ENCODE measurements at places on chromosomes 11 and 22.

- no peak for DNase-seq
Measured at GRCh38 chr11:24637520-24637919, 140.7 kb downstream of the LUZP2 start.

GRCh38 chr22:28406246-28406645 lies 273.4 kb downstream of the TTC28 start:
- DNase-seq: no peak

DNA sequence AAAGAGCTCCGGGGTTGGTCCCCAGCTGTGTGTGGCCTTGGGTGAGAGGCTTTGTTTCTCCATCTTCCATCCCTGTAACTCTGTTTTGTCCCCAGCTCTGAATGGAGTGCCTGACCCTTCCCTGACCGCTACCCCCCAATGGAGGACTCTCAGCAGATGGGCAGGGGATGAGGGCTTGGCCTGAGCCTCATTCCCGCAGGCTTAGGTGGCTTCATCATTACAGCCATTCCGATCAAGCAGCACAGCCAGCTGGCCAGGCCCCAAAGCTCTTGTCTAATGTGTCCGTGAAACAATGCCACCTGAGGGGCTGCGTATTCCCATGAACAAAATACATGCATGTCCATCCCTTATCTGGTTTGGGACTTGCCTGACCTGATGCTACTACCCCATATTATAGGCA lies 3.9 kb upstream of the CDC42EP2 start:
- no peak for DNase-seq

GRCh38 chr11:72189455-72190250 lies 2.3 kb upstream of the FOLR1 start:
- no peak for DNase-seq

GRCh38 chr11:72238040-72238450 lies 5.9 kb downstream of the PHOX2A start:
- DNase-seq: no peak

- no peak for DNase-seq
Measured at GRCh38 chr11:79973721-79974617, 533.1 kb upstream of the TENM4 start.

DNA sequence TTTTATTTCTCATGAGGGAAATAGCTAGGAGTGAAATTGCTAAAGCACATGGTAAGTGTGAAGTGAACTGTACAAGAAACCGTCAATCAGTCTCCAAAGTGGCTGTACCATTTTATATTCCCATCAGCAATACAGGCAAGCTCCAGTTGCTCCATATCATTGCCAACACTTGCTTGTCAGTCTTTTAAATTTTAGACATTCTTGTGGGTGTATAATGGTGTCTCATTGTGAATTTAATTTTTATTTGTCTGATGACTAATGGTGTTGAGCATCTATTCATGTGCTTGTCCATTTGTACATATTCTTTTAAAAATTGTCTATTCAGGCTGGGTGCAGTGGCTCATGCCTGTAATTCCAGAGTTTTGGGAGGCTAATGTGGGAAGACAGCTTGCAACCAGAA lies 34.1 kb upstream of the SMCO4 start:
- DNase-seq: no peak

GRCh38 chr22:48332438-48333322 lies 1495.0 kb downstream of the BRD1 start:
- DNase-seq: no peak

- no peak for DNase-seq
Measured at GRCh38 chr11:59967677-59968394, 4.0 kb downstream of the OOSP4A start.

DNA sequence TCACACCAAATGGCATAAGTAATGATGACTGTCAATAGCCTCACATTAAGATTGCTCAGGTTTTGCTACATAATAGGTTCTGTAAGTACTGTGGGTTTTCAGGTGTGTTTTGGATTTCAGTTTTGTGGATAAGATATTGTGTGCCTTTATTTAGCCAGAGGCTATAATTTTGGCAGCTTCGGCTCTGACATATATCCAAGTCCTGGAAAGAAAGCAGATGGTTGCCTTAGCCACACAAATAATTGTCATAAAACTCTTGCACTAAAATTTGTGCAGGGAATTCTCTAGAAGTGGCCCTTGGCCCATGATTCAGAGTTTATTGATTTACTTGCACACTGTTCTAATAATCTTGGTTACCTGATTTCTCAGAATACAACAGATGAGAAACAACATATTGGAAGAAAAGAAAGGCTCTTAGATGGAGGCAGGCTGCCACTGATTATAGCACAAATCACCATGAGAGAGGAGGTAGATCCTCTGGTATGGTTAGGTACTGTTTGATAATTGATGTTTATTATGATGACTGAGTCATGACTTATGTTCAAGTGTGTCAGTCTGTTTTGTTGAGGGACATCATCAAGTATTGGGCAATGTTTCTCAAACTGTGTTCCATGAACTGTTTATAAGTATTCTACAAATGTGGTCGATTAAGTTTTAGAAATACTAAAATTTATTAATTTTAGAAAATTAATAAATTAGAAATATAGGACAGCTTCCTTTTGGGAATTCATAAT lies 9.6 kb downstream of the REXO2 start:
- no peak for DNase-seq

DNA sequence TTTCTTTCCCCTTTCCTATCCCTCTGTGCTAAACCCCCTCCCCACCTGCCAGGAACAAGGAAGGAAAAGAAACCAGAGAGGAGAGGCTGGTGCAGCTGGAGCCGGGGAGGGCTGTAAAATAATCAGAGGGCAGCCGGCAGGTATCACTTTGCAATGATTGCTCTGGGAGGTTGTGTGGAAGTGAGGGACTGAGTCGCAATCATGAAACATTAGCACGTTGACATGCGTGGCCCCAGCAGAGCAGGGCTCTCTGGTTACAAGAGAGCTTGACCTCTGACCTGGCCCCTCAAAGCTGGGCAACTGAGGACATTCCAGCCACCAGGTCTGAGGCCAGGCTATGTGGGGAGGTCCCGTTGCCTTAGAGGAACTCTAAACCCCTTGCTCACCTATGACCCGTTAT lies 170.8 kb upstream of the BDNF start:
- DNase-seq: no peak

DNA sequence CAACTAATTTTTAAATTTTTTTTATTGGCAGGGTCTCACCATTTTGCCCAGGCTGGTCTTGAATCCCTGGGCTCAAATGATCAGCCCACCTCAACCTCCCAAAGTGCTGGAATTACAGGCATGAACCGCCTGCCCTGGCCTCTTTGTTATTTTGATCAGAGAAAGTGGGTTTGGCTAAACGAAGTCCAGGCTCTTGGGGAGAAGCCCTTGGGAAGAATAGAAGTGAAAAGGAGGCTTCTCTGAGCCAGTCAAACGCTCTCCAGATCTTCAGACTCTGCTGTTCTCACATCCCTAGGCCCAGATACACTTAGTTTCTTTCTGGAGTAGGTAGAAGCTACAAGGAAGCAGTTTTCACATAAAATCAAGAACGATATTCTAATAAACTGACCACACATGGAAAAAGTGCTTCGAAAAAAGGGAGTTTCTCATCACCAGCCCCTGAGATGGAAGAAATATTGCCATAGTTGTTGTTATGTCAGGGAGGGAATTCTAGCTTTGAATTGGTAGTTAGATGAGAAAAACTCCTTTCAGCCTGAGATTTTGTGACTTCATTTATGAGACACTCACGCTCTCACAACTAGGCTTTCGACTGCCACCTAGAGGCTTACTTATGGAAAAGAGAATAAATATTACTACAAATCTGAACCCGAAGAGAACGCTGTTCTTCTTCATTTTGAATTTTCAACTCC lies 41.7 kb upstream of the AQP11 start:
- DNase-seq: peak; percentile 2

DNA sequence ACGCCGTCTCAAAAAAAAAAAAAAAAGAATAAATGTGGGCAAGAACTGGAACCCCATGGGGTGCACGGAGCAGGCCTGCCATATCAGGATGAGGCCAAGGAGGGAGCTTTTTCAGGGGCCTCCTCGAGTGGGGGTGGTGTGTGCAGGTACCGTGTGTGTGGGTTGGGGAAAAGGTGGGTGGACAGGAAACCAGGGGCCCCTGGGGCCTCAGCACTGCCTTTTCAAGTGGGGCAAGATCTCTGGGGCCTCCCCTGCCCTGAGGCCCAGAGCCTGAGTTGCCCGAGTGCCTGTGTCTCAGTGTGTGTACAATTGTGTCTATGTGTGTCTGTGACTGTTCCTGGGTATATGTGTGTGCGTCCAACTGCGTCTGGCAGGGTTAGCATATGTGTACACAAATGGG lies 23.8 kb downstream of the TEF start:
- DNase-seq: peak; percentile 23

GRCh38 chr11:86980086-86980796 lies 25.0 kb upstream of the FZD4 start:
- DNase-seq: no peak

DNA sequence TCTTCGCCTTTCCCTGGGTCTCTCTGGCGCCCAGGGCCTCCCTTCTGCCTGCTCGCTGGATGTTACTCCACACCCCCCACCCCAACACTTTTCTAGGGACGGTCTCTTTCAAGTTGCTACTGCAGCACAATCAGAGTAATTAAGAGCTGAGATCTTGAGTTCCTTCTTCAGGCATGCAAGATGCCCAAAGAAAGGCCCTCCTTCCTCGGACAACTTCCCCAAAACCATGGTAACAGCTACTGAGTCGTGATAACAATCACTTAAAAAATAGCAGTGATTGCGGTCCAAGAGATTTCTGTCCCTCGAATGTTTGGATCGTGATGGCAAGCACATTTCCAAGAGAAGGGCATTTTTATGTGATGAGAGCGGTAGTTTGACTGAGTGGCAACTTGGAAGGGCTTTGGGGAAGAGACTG lies 638 bp upstream of the TENM4 start:
- no peak for DNase-seq

DNA sequence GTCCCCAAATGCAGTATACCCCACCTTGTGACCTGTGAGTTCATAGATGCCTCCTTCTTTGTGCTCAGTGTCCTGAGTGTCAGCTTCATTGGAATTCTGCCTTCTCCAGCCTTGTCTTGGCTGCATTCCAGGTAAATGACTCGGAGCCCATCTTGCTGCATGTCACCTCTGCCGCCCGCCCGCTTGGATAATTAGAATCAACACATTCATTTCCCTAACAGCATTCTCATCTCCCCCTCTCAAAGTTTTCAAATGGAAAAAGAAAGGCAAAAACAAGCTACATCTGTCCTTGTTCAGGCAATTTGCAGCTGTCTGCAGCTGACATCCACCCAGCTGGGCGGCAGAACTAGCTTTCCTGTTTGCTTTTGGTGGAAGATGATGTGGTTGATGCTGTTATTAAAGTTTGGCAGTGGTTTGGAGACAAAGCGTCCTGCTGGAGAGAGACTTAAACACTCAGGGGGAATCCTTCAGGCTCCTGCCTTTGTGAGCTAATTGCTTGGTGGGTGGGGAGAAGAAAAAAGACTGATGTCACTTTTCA lies 198.8 kb upstream of the SEZ6L start:
- no peak for DNase-seq

- no peak for DNase-seq
Measured at GRCh38 chr22:35896111-35896705, 132.4 kb downstream of the RBFOX2 start.

DNA sequence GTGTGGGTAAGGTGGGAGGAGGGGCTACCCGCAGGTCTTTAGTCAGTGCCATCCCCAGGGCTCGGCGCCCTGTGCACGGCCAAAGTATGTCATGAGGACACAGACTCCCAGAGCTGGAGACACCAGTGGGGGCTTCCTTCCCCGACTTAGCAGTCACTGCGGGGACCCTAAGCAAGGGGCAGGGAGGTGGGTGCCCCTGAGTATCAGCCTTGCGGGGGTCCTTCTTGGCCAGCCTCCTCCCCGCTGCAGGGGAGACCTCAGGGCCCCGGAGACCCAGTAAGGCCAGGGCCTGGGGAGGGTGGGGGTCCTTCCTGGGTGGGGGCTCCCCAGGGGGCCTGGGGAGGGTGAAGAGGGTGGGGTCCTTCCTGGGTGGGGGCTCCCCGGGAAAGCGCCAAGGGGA lies 673.8 kb downstream of the BRD1 start:
- no peak for DNase-seq

DNA sequence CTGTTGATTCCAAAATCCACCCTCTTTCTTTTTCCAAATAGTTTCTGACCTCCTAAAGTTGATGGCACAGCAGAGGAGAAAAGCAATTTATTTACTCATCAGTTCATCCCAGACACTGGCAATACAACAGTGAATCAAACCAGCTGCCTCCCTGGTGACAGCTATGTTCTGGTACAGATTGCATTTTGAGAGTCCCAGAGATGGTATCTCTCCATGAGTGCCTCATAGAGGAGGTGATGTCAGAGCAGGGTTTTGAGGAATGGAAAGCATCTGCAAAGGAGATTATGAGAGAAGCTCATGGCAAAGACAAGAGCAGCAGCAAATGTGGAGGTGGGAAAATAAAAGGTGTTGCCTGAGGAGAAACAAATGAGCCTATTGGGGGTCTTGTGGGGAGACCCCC lies 377.2 kb downstream of the MN1 start:
- no peak for DNase-seq

DNA sequence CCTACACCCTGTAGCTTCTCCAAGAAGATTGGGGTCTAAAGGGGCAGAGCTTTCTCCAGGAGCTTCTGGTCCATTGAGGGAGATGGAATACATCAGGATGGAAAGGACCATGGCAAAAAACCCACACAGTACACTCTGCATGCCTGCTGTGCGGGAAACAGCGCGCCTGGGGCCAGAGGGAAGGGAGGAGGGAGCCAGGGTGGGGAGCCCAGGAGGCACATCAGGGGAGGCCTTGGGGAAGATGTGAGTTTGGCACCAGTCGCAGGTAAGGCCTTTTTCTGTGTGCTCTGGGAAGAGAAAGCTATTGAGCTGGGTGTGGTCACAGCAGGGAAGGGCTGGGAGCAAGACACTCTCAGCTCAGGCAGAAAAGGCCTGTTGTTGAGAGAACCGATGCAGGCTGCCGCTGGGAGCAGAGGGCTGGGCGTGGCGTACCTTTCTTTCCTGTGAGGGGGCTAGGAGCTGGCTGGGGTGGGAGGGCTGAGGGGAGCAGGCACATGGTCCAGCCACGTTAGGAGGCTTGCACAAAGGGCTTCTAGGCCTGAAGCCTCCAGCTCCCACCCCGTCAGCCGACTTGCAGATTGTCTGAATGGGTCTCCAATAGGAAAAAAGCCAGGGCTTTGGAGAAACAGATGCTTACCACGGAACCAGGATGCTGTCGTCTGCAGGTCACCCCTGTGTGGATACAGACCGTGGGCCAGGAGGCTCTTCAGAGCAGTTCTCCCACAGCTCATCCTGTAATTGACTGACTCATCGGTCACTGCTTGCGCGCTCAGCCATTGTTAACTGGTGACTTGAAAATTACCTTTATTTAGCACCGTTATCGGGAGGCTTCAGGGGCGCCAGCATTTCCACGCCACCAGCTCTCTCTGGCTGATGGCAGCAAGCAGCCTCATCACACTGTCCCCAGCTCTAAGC lies 237.3 kb downstream of the ST3GAL4 start:
- DNase-seq: no peak

- no peak for DNase-seq
Measured at GRCh38 chr11:45993531-45994001, 71.1 kb downstream of the LARGE2 start.

DNA sequence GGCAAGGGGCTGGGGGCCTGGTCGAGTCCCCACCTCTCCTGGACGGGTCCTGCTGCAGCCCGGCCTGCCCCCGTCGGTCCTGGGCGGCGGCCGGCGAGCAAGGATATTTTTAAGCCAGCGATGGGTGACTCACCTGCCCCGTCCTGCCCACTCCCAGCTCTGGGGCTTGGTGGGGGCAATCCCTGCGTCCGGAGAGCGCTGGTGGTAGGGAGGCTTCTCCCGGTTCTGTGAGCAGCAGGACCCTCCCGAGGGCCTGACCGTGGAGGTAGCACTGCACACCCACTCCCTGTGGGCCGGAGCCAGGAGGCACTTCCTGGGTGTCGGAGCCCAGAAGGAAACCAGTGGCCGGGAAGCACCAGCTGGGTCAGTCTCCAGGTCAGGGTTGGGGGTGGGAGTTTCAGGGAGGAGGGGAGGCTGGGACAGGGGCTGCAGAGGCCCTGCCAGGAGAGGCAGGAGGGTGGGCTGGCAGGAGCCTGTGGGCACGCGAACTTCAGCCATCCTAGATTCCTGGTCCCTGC lies 467 bp downstream of the EPS8L2 start:
- DNase-seq: no peak
